CD8-positive, alpha-beta memory T cell (primary cell): ENCODE measurements at places on chromosomes 4 and X.

GRCh38 chr4:7803992-7804755 lies 135.5 kb downstream of the AFAP1 start:
- peak; percentile 75 for DNase-seq

DNA sequence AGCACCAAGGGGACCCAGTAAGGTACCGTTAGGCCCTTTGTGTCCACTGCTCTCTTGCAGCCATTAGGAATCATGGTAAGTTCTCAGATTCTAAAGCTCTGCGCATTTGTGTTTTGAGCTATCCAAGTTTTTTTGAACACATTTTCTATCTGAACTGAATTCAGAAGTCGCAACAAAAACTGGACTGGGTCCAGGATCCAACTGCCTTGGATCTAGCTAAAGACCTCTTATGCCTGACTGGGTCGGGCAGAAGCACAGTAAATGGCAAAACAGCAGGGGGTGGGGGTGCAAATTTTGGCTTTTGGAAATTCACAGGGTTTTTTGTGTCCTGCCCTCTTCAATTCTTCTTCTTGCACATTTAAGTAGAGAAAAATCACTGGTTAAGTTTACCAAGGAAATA lies 30.0 kb downstream of the RCHY1 start:
- DNase-seq: no peak

DNA sequence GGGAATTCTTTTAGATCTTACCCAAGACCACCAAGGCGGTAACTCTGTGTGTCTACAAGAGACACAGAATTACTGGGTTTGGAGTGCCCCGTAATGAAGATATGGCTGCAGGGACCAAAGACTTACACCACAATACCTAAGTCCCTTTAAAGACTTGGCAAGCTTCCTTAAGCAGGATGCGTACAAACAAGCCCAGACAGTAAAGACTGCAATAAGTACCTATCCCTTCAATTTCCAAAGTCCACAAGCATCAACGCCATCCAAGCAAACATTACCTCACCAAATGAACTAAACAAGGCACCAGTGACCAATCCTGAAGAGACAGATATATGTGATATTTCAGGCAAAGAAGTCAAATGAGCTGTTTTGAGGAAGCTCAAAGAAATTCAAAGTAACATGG lies 42.3 kb upstream of the RNF128 start:
- no peak for DNase-seq

- no peak for DNase-seq
Observed at GRCh38 chr4:25092139-25092538, 61.4 kb upstream of the LGI2 start.

DNA sequence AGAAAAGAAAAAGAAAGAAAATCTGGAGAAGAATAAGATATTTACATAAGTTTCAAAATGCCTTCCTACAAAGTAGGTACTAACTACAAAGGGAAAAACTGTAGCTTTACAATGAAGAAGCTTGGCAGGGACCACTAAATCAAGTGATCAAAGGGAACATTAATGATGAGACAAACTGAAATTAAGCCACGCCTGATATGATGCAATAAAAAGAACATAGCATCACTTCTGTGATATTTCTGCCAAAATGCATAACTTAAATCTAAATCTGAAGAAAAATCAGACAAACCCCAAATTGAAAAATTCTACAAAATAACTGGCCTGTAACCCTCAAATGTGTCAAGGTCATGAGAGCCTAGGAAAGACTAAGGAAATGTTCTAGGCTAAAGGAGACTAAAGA lies 8.9 kb upstream of the DCLK2 start:
- DNase-seq: no peak

GRCh38 chrX:139052461-139052860 lies 340.9 kb upstream of the FGF13 start:
- no peak for DNase-seq

DNA sequence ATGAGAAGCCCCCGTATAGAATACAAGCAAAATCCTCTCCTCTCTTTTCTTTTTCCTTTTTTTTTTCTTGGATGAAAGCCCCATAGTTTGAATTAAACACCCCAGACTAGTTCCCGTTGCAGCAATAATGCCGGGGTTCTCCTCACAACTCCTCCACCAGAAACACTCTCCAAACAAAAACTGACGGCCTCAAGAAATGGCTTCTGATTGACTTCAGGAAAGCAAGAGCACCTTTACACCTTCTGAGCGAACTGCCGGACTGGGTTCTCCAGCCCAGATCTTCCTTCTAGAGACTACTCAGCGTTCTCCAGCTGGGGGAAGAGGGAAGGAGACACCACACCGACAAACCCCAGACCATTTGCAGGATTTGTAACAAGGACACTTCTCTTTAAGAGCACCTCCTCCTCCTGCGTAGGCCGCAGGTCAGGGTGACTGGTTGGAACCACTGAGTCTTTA lies 4.0 kb downstream of the HAND2 start:
- no peak for DNase-seq

GRCh38 chr4:177292171-177292570 lies 17.5 kb upstream of the NEIL3 start:
- no peak for DNase-seq

DNA sequence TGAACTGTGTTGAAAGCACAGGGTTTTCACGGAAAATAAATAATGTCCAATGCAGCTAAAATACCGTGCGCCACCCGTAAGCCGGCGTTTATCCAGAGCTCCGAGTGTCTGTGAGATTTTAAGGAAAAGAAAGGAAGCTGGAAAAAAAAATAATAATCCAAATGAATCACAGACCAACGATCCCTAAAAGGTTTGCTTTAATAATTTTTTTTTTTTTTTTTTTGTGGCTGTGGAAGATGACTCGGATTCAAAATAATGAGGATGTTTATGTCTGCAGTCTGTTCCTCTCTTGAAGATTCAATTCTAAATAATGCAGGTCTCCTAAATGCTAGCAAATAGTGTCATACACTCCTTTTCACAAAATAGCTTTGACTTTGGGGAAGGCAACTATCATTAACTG lies 84.6 kb upstream of the PPP2R3B start:
- no peak for DNase-seq

DNA sequence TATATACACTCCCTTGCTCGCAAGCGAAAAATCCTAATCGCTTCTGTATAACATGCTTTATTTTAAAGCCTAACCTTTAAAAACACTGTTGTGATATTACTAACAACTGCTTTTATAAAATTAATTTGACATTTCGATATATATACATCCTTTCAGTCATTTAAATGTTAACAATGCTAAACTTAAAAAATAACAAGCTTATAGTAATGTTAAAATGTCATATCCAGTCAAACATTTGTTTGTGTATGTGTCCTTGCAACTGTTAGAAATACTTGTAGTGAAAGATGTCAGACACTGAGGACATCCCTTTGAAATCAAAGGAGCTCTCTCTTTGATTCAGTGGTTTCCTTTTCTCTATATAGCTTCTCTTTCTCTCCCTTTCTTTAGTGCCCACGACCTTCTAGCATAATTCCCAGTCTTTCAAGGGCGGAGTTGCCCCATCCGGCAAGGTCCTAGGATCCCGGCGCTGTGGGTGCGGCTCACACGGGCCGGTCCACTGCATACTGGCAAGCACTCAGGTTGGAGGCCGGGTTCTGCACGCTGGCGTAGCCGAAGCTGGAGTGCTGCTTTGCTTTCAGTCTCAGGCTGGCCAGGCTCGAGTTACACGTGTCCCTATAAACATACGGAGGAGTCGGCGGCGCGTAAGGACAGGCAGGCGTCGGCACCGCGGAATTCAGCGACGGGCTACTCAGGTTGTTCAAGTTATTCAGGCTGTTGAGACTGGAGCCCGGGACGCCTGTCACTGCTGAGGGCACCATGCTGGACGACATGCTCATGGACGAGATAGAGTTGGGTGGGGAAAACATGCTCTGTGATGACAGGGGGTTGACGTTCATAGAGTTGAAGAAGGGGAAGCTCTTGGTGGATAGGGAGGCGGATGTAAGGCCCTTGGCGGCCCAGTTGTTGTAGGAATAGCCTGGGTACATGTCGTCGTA lies 5.0 kb downstream of the PITX2 start:
- DNase-seq: no peak

DNA sequence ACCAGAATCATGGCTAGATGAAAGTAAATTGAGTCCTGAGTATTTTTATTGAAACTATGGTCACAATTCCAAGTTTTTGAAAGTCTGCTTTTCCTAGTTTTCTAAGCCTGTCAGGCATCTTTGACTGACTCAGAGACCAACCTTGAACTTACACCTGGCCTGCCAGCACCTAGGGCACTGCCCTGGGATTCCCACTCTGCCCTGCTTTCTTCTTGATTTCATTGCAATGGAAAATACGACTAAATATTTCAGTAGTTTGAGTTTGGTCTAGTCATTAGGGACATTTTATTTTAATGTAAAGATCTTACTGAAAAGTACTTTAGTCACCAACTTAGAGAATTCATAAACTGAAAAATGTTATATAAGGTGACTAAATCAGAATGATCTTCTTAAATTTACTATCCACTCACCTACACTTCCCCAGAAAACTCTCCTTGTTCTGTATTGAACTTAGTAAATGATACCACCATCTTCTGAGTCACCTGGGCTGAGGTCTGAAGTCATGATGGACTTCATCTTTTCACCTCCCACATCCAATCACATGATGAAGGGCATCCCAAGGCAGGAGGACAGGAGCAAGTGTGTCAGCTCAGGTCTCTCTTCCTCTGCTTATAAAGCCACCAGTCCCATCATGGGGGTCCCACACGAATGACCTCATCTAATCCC lies 11.6 kb upstream of the PYURF start:
- no peak for DNase-seq

- DNase-seq: peak; percentile 15
Observed at GRCh38 chrX:41265615-41266014, 68.3 kb upstream of the DDX3X start.

DNA sequence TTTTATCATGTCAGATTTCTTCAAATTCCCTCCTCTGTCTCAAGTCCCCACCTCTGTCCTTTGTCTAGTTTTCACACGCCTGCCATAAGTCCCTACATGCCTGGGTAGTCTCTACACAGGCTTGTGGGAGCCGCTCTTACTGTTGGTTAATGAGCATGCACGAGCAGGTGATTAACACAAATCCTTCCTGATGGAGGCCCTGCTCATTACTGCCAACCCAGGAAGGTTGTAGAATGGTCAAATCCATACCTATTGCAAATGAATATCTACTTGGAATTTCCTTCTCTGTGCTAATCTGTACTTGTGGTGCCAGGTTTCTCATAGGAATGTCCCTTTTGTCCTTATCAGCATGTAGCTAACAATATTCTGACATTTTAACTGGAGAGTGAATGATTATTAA lies 208.4 kb upstream of the HDX start:
- no peak for DNase-seq

DNA sequence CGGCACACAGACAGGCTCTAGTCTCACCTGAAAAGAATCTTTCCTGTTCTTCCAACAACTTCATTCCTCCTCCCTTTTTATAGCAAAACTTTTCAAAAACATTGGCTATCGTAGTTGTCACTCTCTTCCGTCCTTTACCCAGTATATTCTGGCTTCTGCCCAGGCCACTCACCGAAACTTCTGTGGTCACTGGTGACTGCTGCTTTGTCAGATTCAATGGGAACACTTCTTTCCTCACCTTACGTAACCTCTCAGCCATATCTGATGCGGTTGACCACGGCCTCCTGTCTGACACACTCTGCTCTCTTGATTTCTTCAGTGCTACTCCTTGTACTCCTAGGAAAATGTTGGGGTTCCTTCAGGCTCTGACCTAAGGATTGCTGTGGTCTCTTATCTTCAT lies 9.2 kb upstream of the RNF150 start:
- no peak for DNase-seq

- DNase-seq: no peak
Observed at GRCh38 chr4:144423930-144424329, 222.0 kb upstream of the HHIP start.

- no peak for DNase-seq
Observed at GRCh38 chrX:2692221-2693112, 1.4 kb downstream of the CD99 start.

DNA sequence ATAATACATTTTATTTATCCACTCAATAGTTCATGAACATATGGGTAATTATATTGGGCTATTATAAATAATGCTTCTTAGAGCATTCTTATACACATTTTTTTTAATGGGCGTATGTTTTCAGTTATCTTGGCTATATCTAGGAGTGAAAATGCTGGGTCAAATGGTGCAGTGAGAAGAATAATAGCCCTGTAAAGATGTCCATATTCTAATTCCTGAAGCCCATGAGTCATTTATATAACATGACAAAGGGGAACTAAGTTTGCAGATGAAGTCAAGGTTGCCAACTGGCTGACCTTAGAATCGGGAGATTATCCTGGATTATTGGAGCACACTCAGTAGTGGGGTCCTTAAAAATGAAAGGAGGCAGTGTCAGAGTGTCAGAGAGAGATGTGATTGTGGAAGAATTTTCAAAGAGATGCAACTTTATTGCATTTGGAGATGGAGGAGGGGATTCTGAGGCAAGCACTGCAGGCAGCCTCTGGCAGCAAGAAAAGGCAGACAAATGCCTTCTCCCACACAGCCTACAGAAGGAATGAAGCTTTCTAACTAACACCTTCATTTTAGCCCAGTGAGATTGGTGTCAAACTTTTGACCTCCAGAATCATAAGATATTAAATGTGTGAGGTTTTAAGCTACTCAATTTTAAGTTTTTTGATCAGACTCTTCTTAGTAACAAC lies 106.1 kb upstream of the HS3ST1 start:
- DNase-seq: no peak

DNA sequence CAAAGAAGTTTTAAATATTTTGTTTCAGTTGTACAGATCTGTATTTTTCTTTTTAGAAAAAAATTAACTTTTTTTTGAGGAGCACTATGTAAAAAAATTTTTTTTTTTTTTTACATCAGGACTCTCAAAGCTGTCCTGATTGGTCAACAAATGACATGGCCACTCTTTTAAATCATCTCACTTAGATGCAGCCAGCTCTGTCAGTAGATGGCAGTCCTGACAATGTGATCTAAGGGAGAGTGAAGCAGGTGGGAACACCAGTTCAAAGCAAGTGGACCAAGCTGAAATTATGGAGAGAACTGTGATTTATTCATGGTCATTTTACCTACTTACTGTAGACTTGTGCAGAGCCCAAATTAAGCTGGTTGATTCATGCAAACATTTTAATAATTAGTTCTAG lies 174.7 kb upstream of the GPRIN3 start:
- no peak for DNase-seq

- DNase-seq: no peak
Observed at GRCh38 chr4:7595934-7596461, 161.3 kb upstream of the PSAPL1 start.

- DNase-seq: no peak
Observed at GRCh38 chrX:130085551-130086446, 24.5 kb downstream of the ELF4 start.
